ENCODE measurements at places on chromosomes 6 and 20.
A peak's percentile ranks its signal among the peaks of the same experiment; 100 is the strongest.

GRCh38 chr6:168625602-168626001, 184.6 kb downstream of the SMOC2 start:
- DNase-seq, result no peak

DNA sequence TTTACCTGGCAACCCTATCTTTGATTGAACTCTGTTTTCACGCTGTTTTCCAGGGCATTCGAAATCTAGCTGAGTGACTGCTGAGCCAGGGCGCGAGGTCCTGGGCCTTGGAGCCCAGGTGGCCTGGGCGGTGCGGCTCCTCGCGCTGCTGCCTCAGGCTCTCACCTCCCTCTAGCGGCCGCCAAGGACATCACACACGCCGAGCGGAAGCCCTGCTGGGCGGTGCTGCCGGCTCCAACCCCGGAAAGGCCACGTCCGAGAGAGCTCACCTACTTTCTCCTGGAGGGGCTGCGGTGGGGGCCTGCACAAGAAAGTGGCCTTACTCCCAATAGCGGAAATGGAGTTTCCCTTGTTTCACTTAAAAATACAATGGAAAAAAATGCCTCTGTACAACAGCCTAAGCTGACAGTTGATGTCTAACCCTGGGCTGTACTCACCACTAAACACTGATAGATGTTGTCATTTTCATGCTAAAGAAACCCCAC, 77.7 kb downstream of the ELOVL4 start:
- peak; percentile 63 for DNase-seq

DNA sequence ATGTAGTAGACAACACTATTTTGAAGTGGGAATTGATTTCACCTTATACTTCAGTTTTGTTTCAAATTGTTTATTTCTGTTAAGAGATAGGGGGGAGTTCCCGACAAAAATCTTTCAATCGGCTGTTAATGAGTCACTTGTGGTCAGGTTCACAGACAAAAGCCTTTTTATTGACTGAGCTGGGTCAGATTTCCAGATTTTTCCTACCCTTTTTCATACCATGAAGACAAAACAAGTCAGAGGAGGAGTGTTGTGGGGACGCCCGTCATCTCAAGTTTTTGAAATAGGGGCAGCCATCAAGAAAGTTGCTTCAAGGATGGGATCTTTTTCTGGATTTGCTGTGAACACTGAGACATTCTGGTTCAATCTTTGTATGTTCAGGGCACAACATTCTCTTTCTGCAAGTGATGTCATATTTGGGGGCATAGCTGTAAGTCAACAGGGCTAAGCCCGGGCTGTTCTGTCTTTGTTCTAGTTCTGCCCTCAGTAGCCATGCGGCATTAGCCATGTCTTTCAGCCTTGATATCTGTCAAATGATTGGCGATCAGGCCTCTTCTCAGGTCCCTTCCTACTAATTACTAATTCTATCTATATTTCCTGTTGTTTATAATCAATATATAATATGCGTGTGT, 496.0 kb upstream of the MARCKS start:
- peak; percentile 62 for DNase-seq

DNA sequence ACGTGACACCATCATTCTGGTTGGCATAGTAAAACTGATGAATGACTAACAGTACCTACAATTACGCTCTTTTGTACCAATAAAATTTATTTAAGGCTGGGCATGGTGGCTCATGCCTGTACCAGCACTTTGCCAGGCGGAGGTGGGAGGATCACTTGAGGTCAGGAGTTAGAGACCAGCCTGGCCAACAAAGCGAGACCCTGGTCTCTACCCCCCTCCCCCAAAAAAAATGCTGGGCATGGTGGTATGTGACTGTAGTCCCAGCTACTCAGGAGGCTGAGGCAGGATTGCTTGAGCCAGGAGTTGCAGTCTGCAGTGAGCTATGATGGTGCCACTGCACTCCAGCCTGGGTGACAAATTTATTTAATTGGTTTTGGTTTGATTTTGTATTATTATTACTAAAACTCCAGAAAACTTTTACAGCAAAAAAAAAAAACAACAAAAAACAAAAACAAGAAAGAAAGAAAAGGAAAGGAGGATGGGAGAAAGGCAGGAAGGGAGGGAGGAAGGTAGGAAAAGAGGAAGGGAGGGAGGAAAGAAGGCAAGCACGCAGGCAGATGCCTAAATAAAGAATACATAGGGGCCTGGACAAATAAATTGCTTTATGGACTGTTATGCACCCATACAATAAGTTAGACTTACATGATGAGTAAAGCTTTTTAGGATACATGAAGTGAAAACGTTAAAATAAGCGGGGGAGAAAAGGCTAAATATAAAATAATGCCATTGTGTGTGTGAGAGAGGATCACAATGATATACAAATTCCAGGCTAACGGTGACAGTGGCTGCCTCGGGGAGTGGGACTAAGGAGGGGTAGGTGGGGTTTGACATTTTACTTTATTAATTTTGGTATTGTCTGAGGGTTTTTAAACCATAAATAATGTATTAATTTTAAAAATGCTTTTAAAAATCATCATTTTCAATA, 682 bp upstream of the ZSCAN9 start:
- no peak for DNase-seq

- no peak for DNase-seq
Observed at GRCh38 chr20:48031122-48031521, 245.8 kb upstream of the SULF2 start.

GRCh38 chr6:105536961-105537360, 134.1 kb upstream of the PREP start:
- DNase-seq, result no peak

- no peak for DNase-seq
Observed at GRCh38 chr20:47741669-47742608, 43.3 kb downstream of the SULF2 start.

GRCh38 chr6:154572556-154572955, 62.1 kb upstream of the CNKSR3 start:
- no peak for DNase-seq

GRCh38 chr20:63843222-63843621, 12.2 kb upstream of the ZBTB46 start:
- DNase-seq, result no peak

GRCh38 chr6:11363881-11364576, 131.6 kb upstream of the NEDD9 start:
- no peak for DNase-seq

DNA sequence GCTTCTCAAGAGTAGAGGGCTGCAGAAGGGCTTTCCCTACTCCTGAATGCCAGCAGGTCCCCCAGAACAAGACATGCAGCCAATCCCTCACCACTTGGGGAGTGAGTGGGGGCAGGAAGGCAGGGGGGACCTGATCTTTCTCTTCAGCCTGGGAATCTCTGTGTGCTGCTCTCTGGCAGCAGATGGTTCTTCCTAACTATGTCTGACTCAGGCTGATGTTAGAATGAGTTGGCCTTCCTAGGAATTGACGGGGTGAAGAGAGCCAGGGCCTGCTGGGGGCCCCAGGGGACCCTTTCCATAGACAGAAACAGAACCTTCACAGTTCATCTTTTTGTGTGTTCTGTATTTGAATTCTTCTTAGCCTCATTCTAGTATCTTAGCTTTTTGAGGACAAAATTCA, 29.0 kb upstream of the TCP11 start:
- peak; percentile 88 for DNase-seq

DNA sequence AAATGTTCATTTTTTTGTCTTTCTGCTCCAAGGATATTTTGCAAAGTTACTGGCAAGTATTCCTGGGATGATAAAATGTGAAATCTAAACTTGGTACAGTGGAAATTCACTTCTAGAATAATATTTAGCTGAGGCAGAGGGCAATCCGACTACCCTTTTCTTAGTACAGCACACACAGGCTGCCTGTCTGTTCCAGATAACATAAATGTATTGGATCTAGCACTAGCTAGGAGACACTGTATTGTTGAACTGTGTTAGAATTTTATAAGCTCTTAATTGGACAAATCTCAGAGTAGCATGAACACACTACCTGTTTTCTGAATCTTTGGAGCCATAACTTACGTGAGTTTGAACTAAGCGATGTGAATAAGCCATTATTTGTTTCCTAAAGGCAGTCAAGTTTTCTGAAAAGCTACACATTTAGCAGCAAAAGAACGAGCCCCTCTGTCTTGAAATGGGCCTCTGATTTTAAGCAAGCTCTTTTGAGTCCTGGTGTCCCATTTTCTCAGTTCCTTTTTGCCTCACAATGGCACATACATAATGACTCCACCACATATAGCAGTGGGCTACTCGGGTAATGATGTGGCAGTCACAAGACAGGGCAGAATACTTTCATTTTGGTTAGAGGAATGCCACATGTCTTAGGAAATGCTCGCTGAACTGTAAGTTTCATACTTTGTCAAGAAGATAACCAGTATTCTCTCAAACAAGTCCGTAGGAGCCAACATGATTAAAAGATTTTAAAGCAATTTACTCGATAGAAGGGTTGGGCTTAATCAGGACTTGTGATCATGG, 116.5 kb upstream of the ESR1 start:
- peak; percentile 21 for DNase-seq

DNA sequence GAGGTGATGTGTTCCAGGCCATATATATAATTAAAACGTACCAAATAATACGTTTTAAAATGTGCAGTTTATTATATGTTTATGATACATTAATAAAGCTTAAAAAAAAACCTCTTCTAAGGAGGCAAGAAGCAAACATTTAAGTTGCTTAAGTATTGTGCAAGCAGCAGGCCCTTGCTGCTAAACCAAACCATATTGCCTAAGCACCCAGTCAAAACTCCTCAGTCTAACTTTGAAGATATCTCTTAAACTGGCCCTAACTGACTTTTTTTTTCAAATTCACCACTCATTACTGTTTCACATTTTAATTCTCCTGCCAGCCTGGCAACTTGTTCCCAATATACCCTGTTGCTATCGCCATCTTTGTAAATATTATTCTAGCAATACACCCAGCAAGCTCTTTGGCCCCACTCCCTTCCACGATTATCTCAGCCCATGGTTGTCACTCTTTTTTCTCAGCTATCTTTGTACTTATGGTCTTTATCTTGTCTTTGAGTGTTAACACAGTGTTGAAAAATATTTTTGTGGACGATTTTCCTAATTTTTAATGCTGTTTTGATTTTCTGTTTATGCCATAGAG, 60.9 kb downstream of the C6orf58 start:
- no peak for DNase-seq

DNA sequence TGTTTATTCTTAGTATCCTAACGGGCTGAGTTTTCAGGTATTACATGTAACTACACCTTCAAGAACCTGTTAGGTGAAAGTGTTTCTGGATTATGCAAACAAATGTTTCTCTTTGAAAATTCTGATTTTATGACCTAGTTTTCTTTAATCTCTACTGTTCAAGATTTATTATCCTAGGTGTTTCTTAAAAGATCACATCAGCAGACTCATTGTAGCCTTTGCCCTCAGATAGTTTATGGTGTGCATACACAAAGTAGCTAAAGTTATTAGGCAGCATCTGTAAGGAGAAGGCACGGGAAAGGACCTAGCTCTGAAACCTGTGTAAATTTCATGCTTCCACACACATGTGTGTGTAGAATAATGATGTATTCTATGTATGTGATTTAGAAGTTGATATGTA, 21.7 kb downstream of the PANK2 start:
- no peak for DNase-seq

DNA sequence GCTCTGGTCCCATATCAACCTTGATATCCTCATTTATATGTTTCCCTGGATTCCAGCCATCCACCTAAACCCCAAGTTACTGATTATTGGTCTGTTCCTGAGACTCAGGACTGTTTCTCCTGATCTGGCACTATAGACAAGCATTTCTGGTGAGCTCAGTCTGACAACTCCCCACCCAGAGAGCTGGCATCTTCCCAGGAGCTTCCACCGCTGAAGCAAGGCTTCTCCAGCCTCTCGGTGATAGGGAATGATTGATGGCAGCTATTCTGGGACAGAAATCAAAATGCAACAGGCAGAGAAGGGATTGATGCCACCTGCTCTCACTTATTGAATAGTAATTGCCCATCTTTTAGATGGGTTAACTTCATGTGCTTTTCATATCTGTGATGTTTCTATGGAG, 169.7 kb upstream of the GGTLC1 start:
- DNase-seq, result no peak

DNA sequence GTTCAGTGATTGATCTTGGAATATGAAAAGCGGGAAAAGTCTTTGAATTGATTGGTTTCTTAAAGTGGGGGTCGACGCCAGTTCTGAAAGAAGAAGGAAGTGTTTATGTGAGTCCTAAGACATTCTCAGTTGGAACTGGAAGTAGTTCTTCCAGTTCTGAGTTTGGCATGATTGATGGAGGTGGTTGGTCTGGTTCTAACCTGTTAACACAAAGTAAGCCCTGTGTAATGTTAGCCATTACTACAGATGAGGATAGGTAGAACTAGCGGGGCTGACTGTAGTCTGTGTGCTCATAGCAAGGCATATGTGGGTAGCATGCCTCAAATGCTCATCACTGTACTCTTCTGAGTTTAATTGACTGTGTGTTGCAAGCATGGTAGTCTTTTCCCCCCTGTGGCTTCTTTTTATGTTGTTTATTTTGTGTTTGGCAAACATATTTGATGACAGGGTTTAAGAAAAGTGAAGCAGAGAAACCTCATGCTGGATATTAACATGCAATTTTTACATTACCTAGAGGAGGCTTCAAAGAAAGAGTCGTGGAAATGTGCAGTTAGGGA, 24.9 kb downstream of the CITED2 start:
- DNase-seq, result no peak

GRCh38 chr6:12014873-12015149, 2.7 kb downstream of the HIVEP1 start:
- no peak for DNase-seq

GRCh38 chr20:46870041-46870440, 24.6 kb upstream of the EYA2 start:
- no peak for DNase-seq

- peak; percentile 66 for DNase-seq
Observed at GRCh38 chr6:166005944-166006899, 161.4 kb downstream of the TBXT start.
